Iris pigment epithelial cell (primary cell): ENCODE measurements at places on chromosomes 6 and 20.

- DNase-seq: peak; percentile 12
These were observed 521.6 kb downstream of the CD83 start for GRCh38 chr6:14638906-14639761.

DNA sequence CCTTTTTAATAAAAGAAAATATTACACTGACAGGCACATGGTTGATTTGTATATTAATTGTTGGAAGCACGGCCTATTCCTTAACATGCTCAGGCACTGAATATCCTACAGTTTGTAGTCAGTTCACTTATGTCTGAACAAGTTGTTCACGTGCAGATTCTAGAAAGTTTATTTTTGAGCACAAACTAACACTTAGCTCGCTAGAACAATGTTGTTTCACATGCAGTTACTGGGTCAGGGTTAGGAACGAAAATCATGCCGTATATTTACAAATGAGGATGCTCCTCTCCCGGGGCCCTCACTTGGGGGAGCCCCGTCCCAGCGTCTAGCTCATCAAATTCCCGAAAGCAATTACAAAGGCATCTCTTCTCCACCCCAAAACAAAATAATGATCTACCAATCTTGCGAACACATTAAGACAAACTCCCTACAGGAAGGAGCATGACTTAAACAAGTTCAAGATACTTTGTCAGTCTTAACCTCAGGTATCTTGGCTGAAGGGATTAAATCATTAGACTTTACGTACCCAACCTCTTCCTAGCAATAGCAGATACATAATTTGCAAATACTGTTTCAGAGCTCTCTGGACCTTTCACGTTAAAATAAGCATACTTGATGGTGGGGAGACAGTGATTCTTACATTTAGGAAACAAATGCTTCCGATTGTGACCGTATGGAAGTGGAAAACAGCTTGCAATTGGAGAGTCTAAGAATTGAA lies 1.5 kb downstream of the MAP7 start:
- no peak for DNase-seq

DNA sequence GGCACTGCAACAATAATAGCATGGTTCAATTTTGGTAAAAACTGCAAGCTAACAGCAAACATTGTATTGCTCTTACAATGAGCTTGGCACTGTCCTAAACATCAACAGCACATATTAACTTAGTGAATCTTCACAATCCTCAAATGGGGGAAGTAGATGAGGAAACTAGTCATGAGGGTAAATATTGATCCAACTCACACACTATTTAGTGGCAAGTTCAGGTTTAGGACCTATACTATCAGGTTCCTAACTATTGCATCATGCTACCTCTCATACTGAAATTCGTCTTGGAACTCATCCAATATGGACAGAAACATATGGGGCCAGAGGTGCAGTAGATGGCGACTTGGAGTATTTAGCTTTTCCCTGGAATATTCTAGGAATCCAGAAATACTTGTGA lies 34.2 kb downstream of the FKBP1C start:
- no peak for DNase-seq

DNA sequence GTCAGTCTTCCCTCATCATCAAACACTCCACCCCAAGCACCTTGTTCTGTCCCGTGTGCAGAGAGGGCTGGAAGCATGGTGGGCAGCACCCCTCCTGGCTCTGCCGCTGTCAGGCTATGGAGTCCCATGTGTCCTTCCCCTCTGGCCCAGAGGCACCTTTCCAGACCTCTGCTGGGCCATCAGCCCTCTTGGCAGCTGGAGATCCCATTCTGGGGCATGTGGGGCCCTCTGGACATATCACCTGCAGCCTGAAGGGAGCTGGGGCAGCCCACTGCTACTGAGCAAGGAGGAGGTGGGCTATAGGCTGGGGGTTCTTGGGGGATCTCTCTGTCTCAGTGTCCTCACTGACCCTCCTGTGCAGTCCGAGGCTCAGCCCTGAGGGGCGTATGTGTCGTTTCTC lies 42.2 kb downstream of the SUN5 start:
- no peak for DNase-seq

GRCh38 chr6:21780679-21781078 lies 187.1 kb downstream of the SOX4 start:
- peak; percentile 29 for DNase-seq

DNA sequence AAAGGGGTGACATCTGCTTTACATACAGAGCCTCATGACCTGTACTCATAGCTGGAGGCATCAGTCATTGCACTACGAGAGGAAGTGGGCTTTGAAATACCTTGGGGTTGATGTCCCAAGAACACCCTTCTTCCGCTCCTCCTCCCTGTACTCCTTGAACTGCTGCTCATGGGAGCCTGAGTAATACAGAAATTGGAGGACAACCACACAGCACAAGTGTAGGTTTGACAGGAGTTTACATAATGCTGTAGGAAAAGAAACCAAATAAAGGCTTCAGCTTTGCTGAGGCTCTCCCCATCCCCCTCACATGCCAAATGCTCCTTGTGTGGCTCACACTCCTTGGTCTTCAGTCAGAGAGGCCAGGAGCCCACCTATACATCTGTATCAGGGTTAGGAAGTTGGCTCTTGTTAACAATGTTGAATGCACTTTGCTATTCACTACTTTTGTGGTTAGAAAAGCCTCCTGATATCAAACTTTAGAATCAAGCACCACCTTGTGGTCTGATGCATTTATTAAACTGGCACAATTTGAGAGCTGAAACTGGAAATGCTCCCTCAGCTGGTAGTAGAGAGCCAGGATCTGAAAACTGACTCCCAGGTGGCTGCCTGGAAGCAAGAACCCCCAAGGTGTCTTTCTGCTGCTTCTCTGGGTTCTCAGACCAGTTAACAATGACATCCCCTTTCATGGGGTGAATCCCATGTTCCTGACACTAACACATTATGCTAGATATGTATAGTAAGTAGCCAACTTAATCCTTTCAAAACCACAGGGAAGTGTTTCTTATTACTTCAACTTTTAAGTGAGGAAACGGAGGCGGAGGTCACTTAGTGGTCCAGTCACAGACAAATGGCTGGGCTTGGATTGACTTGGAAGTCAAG lies 56.2 kb upstream of the EDN1 start:
- DNase-seq: peak; percentile 87

DNA sequence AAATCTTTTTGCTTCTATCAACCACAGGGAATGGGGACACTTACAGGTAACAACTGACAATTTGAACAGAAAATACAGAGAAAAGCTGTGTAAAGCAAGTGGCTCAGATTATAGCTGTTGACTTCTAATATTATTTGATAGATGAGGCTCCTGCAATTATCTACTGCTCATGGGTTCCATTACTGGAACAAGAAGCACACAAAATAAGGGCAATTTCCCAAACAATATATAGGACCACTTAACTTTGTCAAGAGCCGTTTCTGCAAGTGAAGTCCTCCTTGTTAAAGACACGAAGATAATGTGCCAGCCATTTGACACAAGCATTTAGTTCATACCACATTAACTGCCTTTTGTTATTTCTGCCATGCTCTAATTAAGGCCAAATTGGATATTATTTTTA lies 315.5 kb upstream of the ARID1B start:
- DNase-seq: no peak

DNA sequence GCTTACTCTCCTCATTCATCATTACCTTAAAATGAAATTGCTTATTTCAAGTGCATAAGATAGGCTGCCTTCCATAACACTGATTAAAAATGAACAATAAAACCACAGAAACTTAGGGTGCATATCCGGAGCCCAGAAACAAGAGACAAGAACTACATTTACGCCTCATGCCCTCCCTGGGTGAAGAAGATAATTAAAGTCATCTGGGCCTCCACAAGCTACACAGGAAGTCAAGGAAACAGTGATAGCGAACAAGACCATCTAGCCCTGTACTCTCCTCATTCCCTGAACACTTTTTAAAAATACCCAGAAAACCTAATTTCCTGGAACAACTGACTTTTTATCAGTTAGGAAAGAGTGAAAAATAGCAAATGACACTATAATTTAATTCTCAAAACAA lies 6.3 kb downstream of the SOD2 start:
- no peak for DNase-seq

- DNase-seq: no peak
These were observed 274.1 kb downstream of the HACE1 start for GRCh38 chr6:104585646-104586045.

- no peak for DNase-seq
These were observed 54.2 kb downstream of the SLC35F1 start for GRCh38 chr6:117961301-117961700.

GRCh38 chr6:36313649-36313936 lies 23.1 kb downstream of the BNIP5 start:
- no peak for DNase-seq

DNA sequence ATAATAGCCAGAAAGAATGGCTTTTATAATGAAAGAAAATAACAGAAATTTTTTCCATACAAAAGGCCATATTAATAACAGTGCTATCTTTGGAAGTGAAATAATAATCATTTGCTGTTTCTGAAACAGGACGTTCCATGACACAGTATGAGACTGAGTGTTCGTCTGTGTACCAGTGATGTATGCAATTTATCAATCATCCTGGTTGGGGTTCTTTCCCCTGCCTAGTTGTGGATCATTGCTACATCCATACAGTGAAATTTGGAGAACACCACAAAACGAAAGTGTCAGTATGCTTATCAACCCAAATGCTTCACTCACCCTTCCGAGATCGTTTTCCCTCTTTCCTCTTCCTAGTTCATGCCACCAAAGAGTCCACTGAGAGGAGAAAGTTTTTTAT lies 151.4 kb upstream of the PRDM1 start:
- no peak for DNase-seq

GRCh38 chr6:130749402-130749801 lies 77.8 kb upstream of the SMLR1 start:
- peak; percentile 5 for DNase-seq

- DNase-seq: no peak
These were observed 371.8 kb downstream of the MAFB start for GRCh38 chr20:40317156-40317790.

GRCh38 chr6:15875797-15876196 lies 213.0 kb upstream of the DTNBP1 start:
- DNase-seq: no peak

GRCh38 chr20:59731376-59731775 lies 127.0 kb downstream of the PHACTR3 start:
- DNase-seq: no peak

- DNase-seq: no peak
These were observed 42.4 kb downstream of the DHX35 start for GRCh38 chr20:39004508-39004907.

GRCh38 chr6:64914124-64914523 lies 792.9 kb downstream of the EYS start:
- DNase-seq: peak; percentile 47

DNA sequence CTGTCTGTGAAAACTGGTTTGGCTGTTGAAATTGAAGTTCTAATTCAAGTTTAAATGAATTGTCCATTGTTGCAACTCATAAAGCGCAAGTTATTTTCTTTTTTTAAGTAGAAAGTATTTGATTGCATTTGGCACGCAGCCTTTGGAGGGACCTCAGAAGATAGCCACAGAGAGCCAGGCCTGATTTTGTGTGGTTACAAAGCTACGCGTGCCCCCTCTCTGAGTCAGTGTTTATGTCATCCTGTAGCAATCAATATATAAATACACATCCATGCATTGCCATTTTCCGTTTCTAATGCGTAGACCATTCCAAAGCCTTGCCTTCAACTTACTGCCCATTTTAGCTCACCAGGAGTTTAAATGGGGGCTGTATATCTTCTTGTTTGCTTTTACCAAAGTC lies 173.2 kb downstream of the TMEM242 start:
- DNase-seq: peak; percentile 90

DNA sequence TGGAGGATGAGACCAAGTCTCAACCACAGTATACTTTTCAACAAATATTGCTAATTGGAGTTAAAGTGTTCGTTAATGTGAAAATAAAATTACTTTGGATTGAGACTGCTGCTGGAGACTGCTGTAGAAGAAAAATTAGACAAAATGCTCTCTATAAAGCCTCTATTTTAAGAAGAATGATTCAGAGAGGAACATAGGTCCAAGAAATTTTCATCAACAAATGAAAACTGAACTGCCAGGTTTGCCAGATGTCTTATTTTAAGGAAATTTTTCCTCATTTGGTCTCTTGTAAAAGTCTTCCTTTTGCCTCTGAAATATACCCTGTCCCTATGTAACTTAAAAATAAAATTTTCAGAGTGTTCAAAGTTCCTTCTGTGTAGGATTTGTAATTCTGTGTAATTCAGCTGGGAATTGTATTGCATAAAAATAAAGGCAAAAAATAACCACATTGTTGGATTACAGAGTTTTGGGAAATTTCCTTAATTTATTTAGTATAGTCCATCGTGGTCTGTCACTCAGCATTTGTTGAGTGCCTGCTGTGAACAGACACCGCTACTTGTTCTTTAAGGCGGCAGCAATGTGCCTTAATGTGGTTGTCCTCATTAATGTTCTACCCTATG lies 27.4 kb downstream of the ANKS1A start:
- no peak for DNase-seq

GRCh38 chr20:9945408-9945807 lies 89.4 kb upstream of the ANKEF1 start:
- peak; percentile 40 for DNase-seq

- DNase-seq: no peak
These were observed at the start of gene SYCP2 for GRCh38 chr20:59933296-59933848. Gene SYCP2 (minus strand): TSS chr20:59933637. CDS start chr20:59922413, 11,224 bp downstream.

DNA sequence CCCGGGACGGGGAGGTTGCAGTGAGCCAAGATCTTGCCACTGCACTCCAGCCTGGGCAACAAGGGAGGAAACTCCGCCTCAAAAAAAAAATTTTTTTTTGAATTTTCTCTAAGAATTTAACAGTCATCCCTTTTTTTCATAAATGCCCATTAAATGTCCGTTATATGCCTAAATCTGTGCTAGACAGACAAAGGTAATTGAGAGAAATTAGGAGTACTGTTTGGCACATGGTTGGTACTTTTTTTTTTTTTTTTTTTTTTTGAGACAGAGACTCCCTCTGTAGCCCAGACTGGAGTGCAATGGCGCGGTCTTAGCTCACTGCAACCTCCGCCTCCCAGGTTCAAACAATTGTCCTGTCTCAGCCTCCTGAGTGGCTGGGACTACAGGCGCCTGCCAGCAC lies 1.7 kb downstream of the PCMT1 start:
- no peak for DNase-seq

DNA sequence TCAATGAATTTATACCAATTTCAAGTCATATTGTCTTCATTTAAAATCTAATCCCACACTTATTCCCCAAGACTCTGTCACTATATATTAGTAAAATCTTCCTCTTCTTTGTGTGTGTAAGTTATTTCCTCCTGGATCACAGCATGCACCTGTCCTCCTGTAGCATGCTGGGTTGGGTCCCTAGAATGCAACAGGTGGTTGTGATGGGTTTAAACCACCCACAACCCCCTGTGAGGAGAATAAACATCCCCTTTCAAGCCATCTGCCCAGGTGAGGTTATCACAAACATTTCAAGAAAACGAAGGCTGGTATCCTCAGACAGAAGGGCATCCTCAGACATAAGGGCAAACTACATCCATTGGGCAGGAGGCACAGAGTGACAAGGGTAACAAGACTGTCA lies 26.4 kb downstream of the DZANK1 start:
- no peak for DNase-seq
